ENCODE measurements at places on chromosomes 11 and 22. TPM values are rescaled to one million over a fixed set of nuclear protein-coding genes. Genes with fewer than 3 reads are reported as not detected.

The HBB gene
- 1,146 TPM for total RNA-seq

The NRGN gene
- total RNA-seq = 5.3 TPM

The POU2AF2 gene
- not detected for total RNA-seq

The TNKS1BP1 gene
- 131 TPM for total RNA-seq

The SLC22A6 gene
- not detected for total RNA-seq

The SYT13 gene
- total RNA-seq = not detected

The MRPL48 gene
- not detected for total RNA-seq

The SGSM1 gene
- 4.2 TPM for total RNA-seq

The E2F8 gene
- total RNA-seq = 0.96 TPM

The KIAA1671 gene
- total RNA-seq = 79.0 TPM

The THRSP gene
- not detected for total RNA-seq

The ENDOD1 gene
- 60.2 TPM for total RNA-seq

The FAT3 gene
- total RNA-seq = 2.8 TPM

The CLMP gene
- total RNA-seq = 70.6 TPM

The PGA5 gene
- 2.0 TPM for total RNA-seq

The FOLR2 gene
- total RNA-seq = 34.5 TPM

The POLR2L gene
- 141 TPM for total RNA-seq

The CSTF3 gene
- total RNA-seq = 3.8 TPM

The PLEKHB1 gene
- 3.5 TPM for total RNA-seq

The DEPDC7 gene
- total RNA-seq = not detected

The INS gene
- not detected for total RNA-seq

The ART1 gene
- 5.6 TPM for total RNA-seq
